Frontal cortex (tissue), 4 donors: ENCODE measurements at places on chromosomes 4 and X. TPM values are rescaled to one million over a fixed set of nuclear protein-coding genes. Genes with fewer than 3 reads are reported as not detected.

Gene ATP1B4
- total RNA-seq = not detected

Gene STARD8
- 1.6 TPM for total RNA-seq

Gene CYBB
- 10.6 TPM for total RNA-seq

Gene WDR17
- 63.6 TPM for total RNA-seq

Gene DCUN1D4
- 124 TPM for total RNA-seq

Gene RHOXF2B
- total RNA-seq = not detected

Gene NR3C2
- total RNA-seq = 5.7 TPM

Gene TLR2
- 0.82 TPM for total RNA-seq

- DNase-seq = no peak
Measured at GRCh38 chrX:13109817-13110216, 65.4 kb upstream of the FAM9C start.

DNA sequence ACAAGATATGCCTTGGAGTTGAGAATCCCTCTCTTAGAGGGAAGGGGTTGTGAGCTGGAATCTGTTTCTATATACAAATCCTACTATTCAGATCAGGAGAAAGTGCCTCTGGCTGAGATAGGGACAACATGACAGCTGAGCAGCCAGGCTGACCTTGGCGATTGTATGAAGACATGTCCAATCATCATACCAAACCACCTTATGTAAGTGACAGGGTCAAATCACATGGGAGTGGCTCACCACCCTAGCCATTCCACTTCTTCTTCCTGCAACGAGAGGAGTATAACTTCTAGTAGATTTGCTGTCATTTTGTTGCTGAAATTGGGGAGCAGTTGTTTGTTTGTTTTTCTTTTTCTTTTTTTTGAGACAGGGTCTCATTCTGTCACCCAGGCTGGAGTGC, 48.3 kb upstream of the TMEM150C start:
- DNase-seq = no peak

DNA sequence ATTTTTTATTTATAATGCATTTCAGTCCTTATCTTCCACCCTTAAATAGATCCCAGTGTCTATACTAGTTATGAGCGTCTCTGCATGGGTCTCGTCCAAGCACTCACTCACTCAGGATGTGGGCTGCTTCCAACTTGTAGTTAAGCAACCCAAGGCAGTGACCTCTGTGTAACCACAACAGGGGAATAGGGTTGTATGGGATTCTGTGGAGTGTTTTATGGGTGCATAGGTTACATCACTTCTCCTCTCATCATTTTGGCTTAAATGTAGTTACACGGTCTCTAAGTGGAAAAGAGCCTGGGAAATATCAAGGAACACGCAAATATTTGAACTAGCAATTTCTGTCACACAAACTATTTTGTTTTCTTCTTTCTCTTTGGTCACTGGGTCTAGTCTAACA, 931.0 kb downstream of the STIM2 start:
- DNase-seq = no peak

GRCh38 chrX:2574271-2574670, 73.5 kb upstream of the DHRSX start:
- DNase-seq = no peak

- no peak for DNase-seq
Measured at GRCh38 chrX:21843179-21843578, 3.8 kb downstream of the MBTPS2 start.

- DNase-seq = no peak
Measured at GRCh38 chrX:27619975-27620374, 29.8 kb downstream of the DCAF8L2 start.

DNA sequence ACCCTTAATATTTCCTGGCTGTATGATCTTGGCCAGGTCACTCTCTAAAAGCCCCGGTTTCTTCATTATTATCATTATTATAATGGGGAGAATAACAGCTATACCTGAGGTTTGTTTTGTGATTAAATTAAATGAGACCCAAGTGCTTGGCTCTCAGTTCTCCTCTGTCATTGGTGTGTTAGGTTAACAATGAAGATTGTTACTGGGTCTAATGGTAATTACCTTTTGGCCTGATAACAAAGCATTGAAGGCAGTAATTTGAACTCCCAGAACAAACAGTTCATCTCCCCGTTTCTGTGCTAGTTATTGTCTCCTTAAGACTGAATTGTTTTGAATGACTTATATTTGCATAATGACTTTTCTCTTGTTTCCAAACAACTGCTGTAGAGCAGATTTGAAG, 6.8 kb upstream of the ANAPC4 start:
- no peak for DNase-seq

DNA sequence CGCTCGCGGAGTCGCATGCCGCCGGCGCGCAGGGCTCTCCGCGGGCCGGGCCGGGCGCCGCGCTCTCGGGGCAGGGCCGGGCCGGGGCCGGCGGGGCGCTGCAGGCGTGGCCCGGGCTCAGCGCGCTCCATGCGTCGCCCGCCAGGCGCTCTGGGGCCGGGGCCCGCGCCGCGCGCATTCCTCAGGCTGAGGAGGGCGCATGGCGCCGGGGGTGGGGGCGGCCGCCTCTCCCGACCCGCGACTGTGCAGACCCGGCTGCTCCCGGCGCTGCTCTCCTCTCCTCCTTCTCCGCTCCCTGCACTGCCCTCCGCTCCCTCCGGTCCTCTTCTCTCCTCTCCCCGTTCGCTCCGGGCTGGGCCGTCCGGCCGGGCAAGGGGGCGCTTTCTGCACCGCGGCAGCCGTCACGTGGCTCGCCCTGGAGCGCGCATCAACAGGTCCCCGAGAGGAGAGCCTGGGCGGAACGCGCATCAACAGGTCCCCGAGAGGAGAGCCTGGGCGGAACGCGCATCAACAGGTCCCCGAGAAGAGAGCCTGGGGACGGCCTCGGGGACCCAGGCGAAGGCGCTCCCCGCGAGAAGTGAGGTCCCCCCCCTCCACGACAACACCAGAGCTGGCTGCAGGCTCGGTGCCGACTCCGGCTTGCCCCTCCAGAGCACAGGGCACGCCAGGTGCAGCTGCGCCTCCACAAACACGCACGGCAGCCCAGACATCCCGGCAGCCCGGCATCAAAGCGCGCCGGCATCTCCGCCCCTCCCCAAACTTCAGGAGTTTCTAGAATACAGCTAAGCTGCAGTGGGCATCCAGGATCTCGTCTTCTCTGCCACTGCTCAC, 12.9 kb downstream of the PPP2R3B start:
- DNase-seq = no peak

DNA sequence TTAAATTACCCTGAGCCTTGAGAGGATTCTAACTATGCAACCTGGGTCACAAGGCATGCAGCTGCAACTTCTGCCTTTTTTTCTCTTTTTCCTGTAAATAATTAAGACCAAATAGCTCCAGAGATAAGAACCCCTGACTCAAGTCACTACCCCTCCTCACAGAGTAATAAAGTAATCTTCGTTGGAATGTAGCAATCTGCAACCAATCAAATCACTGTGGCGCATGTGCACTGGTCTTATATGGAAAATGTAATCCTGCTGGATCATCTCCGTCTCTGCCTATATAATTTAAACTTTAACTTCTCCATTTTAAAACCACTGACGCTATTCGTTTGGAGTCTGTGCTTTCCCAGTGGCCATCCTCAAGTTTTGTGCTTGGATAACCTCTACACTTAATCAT, 6.1 kb upstream of the EFHC2 start:
- DNase-seq = no peak

- no peak for DNase-seq
Measured at GRCh38 chrX:45502396-45502795, 301.7 kb upstream of the DIPK2B start.

DNA sequence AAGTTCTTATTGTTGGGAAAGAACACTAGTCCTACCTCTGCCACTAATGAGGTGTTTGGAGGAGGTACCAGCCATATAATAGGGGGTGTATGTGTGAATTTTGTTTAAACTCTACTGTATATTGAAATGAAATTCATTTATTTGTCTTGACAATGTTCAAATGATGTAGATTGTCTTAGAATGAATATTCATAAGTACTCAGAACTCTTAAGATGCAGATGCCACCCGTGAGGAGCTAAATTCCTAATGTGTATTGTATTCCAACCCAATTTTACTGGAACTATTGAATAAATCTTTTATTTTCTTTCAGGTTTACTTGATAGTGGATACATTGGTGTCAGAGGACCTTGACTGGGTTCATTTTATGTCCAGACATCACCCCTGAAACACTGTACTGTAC, 63.9 kb upstream of the RAB33B start:
- no peak for DNase-seq

DNA sequence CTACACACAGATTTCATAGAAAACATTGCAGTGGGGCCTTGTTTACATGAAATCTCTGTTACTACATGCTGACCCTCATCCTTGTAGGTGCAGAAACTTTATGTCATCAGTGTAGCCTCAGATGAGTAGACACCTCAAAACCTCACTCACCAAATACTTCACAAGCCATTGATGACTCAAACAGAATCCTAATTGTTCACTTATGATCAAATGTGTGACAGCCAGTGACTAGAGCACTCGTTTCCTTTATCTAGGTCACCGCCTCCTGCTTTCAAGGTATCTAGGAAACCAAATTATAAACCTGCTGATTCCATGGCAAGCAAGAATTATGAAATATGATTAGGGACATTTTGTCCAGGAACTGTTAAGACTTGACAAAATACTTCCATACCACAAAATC, 255.8 kb upstream of the GPRIN3 start:
- DNase-seq = no peak

DNA sequence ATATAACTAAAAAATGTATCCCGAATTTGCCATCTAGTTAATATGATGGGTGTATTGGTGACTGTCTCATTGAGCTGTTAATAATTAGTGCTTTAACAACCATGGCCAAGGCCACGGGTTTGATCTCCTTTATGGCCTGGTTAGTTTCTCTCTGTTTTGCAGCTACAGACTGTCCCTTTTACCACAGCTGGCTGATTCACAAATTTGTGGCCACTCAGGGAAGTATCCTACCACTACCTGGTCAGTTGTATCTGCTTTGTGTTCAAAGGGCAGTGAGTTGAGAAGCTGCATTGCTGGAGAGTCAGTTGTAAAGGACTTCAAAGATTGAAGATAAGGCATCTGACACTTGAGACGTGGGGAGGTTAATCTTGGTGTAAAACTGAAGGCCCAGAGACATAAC, 219.1 kb upstream of the BMP3 start:
- no peak for DNase-seq

GRCh38 chr4:132395561-132395960, 753.5 kb upstream of the PCDH10 start:
- no peak for DNase-seq

DNA sequence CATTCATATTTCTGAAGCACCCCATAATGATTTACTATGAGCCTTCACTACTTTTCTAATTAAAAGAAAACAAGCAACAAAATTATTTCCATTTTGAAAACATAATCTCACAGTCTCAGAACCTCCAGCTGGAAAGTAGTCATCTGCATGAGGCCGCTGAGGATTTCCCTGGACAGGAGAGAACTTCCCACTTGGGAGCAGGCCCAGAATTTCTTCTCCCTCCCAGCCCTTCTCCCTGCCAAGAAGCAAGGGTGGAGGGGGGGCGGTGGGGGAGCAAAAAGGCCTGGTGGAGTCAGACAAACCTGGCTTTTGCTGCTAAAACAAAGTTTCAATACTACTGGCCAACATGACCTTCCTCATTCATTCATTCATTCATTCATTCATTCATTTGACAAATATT, 167.3 kb downstream of the PJA1 start:
- no peak for DNase-seq

GRCh38 chr4:93743635-93744034, 84.9 kb upstream of the ATOH1 start:
- DNase-seq = no peak

DNA sequence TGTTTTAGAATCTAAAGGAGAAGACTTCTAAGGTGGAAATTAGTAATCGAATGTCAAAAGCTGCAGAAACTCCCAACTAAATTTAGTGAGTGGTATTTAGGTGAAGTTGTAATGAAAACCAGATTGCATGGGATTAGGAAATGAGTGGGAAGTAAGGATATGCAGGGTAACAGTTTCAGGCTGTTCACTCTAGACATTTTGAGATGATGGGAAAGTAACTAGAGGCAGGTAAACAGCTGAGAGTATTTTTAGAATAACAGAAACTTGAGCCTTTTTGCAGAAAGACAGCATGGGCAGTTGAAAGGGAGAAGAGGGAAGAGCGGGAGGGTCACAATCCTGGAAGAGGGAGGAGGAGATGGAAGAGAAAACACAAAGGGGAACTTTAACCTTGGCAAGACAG, 12.7 kb downstream of the SPRY1 start:
- DNase-seq = no peak

DNA sequence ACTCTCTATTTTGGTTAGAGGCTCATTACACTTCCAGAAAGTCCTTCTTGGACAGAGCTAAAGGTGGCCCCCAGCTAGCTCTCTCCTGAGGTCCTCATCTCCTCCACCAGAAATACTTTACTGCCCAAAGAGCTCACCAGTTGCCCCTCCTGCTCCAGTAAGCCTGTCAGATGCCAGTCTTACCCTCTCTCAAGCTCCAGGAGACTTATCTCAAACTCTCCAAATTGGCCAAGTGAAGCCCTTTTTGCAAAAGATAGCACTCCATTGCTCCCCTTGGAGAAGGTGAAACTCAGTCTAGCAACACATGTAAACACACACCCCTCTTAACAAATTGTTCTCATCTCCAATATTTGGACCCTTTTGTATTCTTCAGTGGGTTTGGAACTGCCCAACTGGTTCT, 128.5 kb downstream of the ZNF330 start:
- no peak for DNase-seq

DNA sequence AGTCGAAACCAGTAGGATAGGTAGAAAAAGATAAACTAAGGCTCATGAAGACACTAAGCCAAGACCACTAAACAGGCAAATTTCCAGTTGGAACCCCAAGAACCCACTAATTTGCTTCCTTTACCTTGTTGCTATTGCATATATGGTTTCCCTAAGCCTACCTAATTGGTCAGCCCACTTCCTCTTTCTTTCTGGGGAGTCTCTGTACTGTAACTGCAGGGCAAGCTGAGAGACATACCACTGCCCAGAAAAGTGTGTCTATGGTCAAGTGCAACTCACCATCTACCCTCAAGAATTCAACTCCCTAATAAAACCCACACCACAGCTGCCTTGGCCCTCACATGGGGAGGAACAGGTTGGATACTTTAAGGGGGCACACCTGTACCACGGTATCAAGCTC, 28.6 kb downstream of the IDS start:
- no peak for DNase-seq

DNA sequence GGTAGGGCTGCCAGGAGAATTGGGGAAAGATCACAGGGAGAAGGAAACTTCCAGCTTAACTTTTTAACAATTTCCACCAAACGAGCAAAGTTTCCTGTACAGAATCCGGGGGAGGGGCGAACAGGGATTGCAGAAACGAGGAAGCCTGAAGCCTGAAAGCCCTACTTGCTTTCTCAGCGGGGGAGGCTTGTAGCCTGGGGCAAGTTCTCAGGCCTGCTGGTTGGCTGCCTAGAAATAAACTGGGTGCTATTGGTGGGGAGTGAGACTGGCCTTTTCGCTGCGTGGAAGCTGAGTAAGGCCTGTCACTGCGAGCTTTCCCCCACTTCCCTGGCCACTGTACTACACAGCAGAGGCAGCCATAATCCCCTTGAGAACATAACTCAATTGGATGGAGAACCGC, 110.8 kb upstream of the ATP8A1 start:
- no peak for DNase-seq

DNA sequence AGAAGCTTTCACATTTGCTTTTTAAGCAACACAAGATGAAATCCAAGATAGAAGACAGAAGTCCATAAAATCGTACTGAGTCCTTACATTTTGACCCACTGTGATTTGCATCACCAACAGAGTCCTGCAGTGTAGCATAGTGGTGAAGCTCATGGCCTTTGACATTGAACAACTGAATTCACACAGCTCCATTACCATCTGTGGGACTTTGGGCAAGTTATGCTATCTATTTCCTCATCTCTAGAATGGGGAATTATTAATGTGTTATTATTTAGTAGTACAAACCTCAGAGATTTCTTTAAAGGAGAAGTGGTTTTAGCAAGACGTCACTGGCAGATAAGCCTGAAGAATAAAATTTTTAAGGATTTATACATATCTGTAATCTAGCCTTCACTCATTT, 10.7 kb downstream of the GPRIN3 start:
- DNase-seq = no peak
